ENCODE measurements at places on chromosomes 7 and 10. TPM values are rescaled to one million over a fixed set of nuclear protein-coding genes. Genes with fewer than 3 reads are reported as not detected.

Gene PHYHIPL
- not detected for polyA plus RNA-seq

Gene RTKN2
- 1.5 TPM for polyA plus RNA-seq

Gene CNPY1
- not detected for polyA plus RNA-seq

Gene OR2A5
- not detected for polyA plus RNA-seq

Gene VAX1
- 0.23 TPM for polyA plus RNA-seq

Gene CLCN1
- polyA plus RNA-seq, result not detected

Gene PVRIG
- not detected for polyA plus RNA-seq

Gene ITGB8
- 0.64 TPM for polyA plus RNA-seq

Gene HYAL4
- not detected for polyA plus RNA-seq

Gene AKR1C8
- polyA plus RNA-seq, result not detected

Gene ENTPD1
- polyA plus RNA-seq, result 0.20 TPM

Gene RPA3
- 18.4 TPM for polyA plus RNA-seq

Gene OPALIN
- polyA plus RNA-seq, result not detected

- no peak for DNase-seq
Observed at GRCh38 chr10:33347211-33347610, 12.7 kb upstream of the NRP1 start.

GRCh38 chr7:134021836-134022235 lies 105.3 kb upstream of the LRGUK start:
- DNase-seq, result no peak

DNA sequence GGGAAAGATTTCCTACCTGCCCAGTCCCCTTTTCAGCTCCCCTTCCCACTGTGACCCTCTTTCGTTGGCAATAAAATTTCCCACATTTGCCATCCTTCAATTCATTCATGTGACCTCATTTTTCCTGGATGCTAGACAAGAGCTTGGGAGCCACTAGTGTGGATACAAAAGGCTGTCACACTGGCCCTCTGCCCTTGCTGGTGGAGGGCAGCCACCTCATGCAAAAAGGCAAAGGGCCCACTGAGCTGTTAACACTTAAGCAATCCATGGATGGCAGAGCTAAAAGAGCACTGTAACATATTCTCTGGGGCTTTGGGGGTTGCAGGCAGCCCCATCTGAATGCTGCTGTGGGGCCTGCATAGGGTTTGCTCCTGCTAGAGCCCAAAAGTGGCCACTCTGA lies 315.1 kb downstream of the NEBL start:
- DNase-seq, result no peak

- DNase-seq, result no peak
Observed at GRCh38 chr10:82390866-82391658, 516.1 kb downstream of the NRG3 start.

- no peak for DNase-seq
Observed at GRCh38 chr7:110786328-110786965, 304.5 kb upstream of the LRRN3 start.

DNA sequence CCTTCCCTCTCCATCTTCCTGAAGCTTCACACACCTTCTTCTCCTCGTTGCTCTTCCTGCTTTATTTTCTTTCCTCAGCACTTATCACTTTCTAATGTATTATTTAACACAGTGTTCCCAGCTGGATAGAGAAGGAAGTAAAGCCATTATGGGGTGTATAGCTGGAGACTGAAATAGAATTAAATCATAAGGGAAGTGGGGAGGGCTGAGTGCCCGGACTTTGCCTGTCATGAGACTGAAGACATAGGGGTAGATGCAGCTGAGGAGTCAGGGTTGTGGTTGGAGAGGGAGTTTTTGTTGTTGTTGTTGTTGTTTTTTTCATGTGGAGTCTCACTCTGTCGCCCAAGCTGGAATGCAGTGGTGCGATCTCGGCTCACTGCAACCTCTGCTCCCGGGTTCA lies 65.3 kb downstream of the GALNT11 start:
- no peak for DNase-seq

DNA sequence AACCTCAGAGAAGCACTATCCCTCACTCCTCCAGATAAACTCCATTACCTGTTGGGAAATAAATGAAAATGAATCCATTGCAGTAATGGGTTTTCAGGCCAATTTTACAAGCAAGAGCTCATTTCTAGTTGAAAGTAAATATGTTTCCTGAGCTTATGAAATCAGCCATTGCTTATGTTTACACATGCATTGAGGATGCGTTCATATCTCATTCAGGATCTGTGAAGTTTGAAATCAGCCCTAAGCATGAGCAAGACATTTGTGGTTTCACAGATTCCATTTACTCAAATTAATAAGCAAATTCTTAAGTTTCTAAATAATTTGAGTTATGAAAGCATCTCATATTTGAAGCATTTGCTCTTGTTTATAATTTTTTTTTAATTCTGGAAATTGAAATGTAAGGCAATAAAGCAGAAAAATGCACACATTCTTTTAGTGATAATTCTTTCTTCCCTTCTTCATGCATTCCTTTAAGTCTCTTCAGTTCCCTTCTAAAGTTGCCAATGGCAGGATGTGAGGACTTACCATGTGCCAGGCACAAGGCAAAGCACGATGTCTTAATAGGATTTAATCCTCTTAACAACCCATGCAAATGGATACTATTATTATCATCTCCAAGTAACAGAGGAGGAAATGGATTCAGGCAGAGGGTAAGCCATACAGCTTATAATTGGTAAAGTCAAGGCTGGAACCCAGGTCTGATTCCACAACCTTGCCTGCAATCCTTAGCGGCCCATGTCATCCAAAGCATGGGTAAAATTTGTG lies 35.0 kb upstream of the CTTNBP2 start:
- no peak for DNase-seq

- DNase-seq, result no peak
Observed at GRCh38 chr10:50541921-50542320, 81.8 kb downstream of the SGMS1 start.

GRCh38 chr7:144452064-144452463 lies 48.6 kb upstream of the NOBOX start:
- no peak for DNase-seq

DNA sequence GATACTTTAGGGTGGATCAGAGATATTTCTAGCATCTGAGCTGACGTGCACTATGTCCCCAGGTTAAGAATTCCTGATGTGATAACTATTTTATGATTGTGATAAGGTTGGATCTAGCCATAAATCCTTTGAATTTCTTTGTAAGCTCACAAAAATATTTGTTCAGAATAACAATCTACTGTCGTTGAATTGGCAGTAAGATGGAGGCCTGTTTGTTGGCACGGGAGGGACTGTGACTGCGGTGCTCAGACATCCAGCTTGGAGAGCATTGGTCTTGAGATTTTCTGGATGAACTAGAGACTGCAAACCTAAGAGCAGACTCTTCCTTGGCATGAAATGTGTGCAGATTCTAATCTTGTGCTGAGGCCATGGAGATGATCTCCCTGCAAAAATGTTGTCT lies 131.1 kb downstream of the LRRC4 start:
- no peak for DNase-seq

- DNase-seq, result no peak
Observed at GRCh38 chr10:80544316-80544953, 6.7 kb downstream of the SH2D4B start.

- no peak for DNase-seq
Observed at GRCh38 chr10:91694170-91694794, 61.4 kb upstream of the PPP1R3C start.

DNA sequence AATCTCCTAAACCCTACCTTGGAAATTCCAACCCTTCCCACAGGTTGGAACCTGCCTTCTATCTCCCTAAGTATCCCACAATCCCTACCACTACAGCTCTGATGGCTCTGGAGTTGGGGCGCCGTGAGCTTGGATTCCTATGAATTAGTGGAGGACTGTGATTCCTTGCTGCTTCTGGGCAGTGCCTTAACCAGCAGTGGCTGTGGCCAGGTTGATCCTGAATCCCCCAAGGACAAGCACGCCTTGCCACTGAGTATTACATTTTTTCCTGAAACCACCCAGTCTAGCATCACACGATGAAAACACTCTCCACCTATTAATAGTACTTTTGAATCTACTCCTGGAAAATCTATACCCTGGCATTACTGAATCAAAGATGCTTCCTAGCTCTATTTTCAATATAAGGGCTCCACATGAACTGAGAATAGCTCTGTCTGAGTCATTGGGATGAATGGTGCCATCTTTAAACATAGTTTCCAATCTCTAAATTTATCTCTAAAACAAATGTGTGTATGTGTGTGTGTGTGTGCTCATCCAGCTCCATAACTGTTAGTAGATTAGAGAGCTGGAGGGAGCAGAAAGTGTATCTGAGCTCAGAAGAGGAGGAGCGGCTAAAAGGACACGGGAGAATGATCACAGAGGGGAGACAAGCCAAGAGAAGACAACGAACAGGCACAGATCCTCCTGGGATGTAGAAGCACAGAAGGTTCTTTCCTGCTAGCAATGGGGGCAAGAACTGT lies 11.9 kb upstream of the INPP5F start:
- no peak for DNase-seq

GRCh38 chr7:47379629-47380324 lies 202.1 kb downstream of the TNS3 start:
- DNase-seq, result no peak

- DNase-seq, result no peak
Observed at GRCh38 chr7:48421357-48421756, 250.1 kb downstream of the ABCA13 start.

GRCh38 chr7:116223588-116223987 lies 13.2 kb downstream of the TES start:
- no peak for DNase-seq

DNA sequence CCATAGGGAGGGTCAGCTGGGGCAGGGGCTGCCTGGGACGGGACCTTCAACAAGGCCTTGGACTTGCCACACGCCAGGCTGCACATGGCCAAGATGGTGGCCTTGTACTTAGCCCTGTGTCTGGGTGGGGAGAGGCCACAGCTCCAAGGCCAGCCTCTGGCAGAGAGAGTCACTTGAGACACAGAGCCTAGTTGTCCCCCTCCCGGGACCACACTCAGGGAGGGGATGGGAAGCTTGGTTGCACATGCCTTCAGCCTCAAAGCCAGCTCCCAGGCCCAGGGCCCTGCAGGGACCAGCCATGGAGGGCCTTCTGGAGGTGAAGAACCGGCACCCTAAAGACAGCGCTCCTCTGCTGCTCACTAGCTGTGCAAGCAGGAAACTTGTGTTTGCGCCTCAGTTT lies 16.7 kb downstream of the MMRN2 start:
- no peak for DNase-seq

DNA sequence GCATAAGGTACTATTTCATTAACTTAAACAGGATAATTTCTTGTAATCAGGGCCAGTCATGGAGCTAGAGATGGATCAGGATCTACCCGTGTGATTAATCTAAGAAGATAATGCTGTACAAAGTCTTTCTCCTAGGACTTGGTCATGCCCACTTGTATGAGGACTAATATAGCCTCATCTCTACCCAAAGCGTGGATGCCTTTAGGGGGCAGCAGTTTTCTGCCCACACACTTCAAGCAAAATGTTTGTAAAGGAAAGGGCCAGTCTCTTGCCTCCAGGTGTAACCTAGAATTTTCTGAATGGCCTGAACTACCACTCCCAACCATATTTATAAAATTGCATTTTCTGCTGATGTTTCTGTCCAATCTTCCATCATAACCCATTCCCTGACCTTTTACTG lies 764.0 kb upstream of the IGFBP3 start:
- no peak for DNase-seq

Data from BJ (cell line).